Osteocyte (in vitro differentiated cells): ENCODE measurements at places on chromosomes 7 and 10.

- no peak overlapping the region for H3K27ac ChIP-seq
- H3K36me3 ChIP-seq, result no peaks in the 10 kb centered on the region
- H3K4me1 ChIP-seq, result peaks cover 17% of the 10 kb centered on the region
- no peaks in the 10 kb centered on the region for H3K27me3 ChIP-seq
Measured at GRCh38 chr7:68785036-68785435, 813.2 kb upstream of the AUTS2 start.

DNA sequence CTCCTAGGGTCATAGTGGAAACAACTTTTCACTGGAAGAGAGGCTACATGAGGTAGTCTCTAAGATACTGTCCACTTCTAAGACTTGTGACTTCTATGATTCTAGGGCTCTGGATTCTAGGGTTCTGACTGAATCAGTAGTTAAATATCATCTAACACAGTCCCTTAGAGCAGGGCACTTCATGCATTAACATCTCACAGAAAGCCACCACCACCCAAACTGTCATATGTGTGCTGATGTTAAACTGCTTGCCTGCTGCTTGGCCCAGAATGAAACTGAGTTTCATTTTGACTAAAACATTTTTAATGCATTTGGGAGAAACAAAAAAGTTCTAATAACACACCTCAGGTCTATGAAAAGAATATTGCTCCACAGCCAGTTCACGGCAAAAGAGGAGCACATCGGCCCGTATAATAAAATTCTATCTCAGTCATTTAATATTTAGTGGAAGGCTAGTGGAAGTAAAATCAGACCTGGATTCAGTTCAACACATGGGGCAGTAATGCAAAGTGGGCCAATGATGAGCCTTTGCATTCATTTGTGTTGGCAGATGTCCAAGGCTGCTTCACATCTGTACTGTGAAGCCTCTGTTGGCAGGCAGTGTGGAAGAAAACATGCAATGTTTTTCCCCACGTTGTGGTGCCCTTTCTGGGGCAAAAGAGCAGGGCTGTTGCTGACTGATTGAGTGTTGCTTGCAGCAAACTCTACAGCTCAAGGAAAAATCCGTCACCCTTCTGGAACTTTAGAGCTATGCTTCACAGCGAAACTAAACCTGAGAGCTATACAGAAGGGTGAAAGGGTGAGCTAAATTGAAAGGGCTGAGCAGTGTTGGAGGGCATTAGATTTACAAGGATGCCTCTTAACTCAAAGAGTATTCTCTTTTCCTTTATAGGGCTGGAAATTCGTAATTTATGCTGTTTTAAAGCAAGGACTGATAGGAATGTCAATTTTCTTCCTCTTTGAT, 33.5 kb upstream of the AUTS2 start:
- peak overlapping the region; percentile 87 for H3K27ac ChIP-seq
- peaks cover 35% of the 10 kb centered on the region for H3K27me3 ChIP-seq

DNA sequence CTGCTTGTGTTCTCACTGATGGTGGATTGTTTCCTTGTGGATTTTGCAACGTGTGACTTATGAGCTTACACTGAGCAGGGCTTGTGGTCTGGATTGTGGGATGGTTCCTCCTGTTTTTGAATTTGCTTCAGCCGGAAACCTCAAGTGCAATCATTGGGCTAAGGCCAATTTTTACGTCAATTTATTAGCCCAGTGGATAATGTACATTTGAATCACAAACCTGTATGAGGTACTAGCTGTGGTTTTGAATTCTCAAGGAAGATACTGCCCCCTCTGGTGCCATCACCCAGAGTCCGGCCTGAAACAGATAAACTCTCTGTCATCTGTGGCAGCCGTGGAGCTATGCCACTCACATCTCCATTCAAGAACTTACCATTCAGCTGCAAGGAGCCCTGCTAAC, 7.3 kb upstream of the ZNF777 start:
- H3K4me3 ChIP-seq, result no peak overlapping the region
- H3K4me1 ChIP-seq, result no peaks in the 10 kb centered on the region
- peaks cover 8% of the 10 kb centered on the region for H3K27me3 ChIP-seq
- H3K36me3 ChIP-seq, result peaks cover 30% of the 10 kb centered on the region

GRCh38 chr10:48894911-48895802, 44.5 kb downstream of the LRRC18 start:
- H3K27ac ChIP-seq, result no peak overlapping the region
- no peaks in the 10 kb centered on the region for H3K27me3 ChIP-seq
- no peaks in the 10 kb centered on the region for H3K4me1 ChIP-seq
- no peak overlapping the region for H3K4me3 ChIP-seq

GRCh38 chr7:19327018-19327417, 181.8 kb upstream of the FERD3L start:
- H3K4me1 ChIP-seq, result peaks cover 44% of the 10 kb centered on the region
- H3K4me3 ChIP-seq, result no peak overlapping the region
- DNase-seq, result no peak
- H3K27me3 ChIP-seq, result no peaks in the 10 kb centered on the region
- no peaks in the 10 kb centered on the region for H3K36me3 ChIP-seq

DNA sequence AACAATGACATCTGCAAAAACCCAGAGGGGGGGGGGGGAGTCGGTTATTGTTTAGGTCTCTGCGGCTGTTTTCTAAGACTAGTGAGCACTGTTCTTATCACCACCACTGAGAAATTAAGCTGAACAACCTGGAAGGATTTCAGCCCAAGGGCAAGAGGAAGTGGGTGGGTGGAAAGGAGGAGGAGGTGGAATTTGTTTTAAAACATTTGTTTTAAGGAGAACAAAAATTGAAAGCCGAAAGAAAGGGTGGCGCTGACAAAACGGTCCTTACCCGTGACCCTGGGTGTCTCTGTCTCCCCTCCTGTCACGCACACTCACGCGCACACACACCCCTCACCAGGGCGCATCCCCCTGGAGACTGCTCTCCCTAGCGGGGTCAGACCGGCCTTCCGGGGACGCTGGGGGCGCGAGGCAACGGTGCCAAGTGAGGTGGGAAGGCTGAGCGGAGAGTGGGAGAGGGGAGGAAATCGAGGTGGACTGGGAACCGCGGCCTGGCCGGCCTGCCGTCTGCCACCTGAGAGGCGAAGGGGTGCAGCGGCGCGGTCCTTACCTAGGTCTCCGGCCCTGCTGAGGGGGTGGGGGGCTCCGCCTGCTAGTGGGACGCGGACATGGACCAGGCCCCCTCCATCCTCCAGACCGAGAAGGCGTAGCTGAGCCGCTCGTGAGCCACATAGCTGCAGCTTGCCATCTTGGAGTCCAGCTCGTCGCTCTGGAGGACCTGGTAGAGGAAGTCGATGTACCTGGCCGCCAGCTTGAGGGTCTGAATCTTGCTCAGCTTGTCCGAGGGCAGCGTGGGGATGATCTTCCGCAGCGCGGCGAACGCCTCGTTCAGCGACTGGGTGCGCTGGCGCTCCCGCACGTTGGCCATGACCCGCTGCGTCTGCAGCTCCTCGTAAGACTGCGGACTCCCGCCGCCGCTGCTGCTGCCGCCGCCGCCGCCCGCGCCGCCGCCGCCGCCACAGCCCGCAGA, 1.0 kb downstream of the TWIST1 start:
- H3K36me3 ChIP-seq, result peaks cover 7% of the 10 kb centered on the region
- no peak for DNase-seq
- no peaks in the 10 kb centered on the region for H3K27me3 ChIP-seq
- peak overlapping the region; percentile 97 for H3K27ac ChIP-seq
- peaks cover 53% of the 10 kb centered on the region for H3K4me1 ChIP-seq
- peak overlapping the region; percentile 97 for H3K4me3 ChIP-seq

DNA sequence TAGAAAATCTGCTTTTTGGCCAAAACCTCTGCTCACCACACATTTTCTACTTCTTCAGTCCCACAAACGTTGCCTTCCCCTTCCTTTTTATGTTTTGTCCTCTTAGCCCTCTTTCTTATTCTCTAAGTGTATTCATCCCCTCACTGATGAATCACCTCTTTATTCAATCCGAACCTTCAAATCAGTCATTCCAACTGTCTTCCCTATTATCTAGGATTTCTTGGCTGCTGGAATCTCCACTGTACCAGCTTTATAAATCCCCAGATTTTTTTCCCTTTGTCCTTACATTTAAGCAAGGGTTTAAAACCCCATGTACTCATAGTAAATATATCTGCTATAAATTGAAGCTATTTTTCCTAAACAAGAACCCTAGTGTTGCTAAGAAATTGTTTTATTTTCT, 176.9 kb downstream of the SEMA3A start:
- no peaks in the 10 kb centered on the region for H3K36me3 ChIP-seq
- peaks cover 13% of the 10 kb centered on the region for H3K4me1 ChIP-seq
- no peak overlapping the region for H3K27ac ChIP-seq
- no peaks in the 10 kb centered on the region for H3K27me3 ChIP-seq

DNA sequence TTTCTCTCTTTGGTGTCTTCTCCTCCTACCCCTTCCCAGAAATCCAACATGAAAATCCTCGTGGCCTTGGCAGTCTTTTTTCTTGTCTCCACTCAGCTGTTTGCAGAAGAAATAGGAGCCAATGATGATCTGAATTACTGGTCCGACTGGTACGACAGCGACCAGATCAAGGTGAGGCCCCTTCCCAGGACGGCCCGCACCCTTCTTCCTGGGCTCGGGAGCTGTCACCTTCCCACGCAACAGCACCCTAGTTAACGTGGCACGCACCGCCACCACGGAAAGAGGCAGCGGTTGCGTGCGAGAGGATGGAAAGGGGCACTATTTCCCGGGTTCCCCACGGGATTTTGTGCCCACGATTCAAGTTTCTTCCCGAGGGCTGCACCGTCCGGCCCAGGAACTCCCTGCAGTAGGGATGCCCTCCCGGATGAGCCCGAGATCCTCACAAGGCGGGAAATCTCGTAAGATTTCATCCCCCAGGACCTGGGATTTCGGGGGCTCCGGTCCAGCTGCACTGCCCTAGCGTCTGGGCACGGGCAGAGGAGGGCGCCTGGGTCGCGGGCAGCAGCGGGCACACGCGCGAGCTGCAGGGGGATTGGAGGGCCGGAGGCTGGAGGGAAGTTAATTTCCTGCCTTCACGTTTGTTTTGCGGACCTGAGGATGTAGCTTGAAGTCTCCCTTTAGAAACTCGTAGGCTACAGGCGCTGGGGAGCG, 834 bp downstream of the TAC1 start:
- peaks cover 26% of the 10 kb centered on the region for H3K4me1 ChIP-seq
- no peaks in the 10 kb centered on the region for H3K36me3 ChIP-seq
- peaks cover 69% of the 10 kb centered on the region for H3K27me3 ChIP-seq

DNA sequence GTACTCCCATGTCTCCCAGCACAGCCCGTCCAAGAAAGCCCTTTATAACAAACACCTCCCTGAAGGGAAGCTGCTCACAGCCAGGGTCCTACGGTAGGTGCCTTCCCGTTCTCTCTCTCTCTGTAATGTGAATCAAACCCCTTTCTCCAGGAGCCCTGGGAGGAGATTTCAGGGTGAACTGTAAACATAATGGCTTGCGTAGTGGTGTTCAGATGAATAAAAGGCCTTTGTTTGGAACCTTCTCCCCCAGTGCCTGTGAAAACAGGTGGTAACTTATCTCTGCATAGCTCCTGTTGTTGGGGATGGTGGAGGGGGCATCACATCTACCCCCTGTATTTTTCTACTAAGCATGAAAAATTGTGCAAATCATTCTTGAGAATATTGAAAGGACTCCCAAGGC, 12.4 kb downstream of the CALHM2 start:
- peaks cover 4% of the 10 kb centered on the region for H3K4me1 ChIP-seq
- DNase-seq, result no peak
- no peak overlapping the region for H3K4me3 ChIP-seq
- H3K27me3 ChIP-seq, result no peaks in the 10 kb centered on the region

- H3K4me1 ChIP-seq, result peaks cover 14% of the 10 kb centered on the region
- H3K27me3 ChIP-seq, result peaks cover 60% of the 10 kb centered on the region
- DNase-seq, result no peak
- H3K4me3 ChIP-seq, result peak within 1 kb of the TSS; percentile 28
Measured at GRCh38 chr7:19772841-19773760, at the start of gene TMEM196. Gene TMEM196, minus strand, starts transcription at chr7:19773617. Its CDS starts 921 bp downstream, at chr7:19772696.

DNA sequence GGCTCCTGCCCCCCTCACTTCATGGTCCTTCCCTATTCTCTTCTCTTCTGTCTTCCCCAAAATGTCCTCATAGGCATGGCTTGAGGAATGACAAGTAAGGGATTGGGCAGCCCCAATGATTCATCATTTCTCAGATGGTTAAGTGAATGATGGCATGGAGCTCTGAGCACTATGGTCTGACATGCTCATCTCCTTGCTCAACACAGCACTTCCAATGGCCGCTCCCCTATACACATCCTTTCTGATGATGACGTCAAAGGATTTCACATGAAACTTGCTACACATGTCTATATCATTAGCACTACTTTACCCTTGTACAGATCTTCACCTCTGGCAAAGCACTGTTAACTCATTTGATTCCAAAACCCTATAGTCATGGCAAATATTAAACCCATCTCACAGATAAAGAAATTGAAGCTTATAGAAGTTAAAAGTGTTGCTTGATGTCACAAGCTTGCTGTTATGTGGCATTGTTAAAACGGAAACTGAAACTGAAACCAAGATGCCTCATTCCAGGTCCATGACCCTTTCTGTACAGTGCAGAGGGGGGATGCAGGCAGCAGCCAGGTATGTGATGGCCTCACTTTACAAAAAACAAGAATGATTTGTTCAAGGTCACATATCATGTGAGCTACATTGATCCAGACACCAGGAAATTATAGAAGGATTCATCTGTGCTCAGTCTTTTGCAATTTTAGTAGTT, 90.0 kb upstream of the PLXNA4 start:
- H3K27me3 ChIP-seq, result peaks cover 4% of the 10 kb centered on the region
- no peak overlapping the region for H3K27ac ChIP-seq
- no peak for DNase-seq
- H3K36me3 ChIP-seq, result peaks cover 4% of the 10 kb centered on the region

DNA sequence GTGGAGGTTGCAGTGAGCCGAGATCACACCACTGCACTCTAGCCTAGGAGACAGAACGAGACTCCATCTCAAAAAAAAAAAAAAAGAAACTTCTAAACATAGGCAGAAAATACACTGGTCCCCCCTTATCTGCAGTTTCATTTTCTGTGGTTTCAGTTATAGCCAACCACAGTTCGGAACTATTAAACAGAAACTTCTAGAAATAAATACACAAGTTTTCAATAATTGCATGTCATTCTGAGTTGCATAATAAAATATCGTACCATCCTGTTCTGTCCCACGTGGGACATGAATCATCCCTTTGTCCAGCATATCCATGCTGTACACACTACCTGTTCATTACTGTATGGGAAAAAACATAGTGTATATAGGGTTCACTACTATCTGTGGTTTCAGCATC, 8.0 kb downstream of the XRCC2 start:
- H3K27ac ChIP-seq, result peak overlapping the region; percentile 38
- H3K27me3 ChIP-seq, result no peaks in the 10 kb centered on the region
- no peak for DNase-seq
- no peaks in the 10 kb centered on the region for H3K4me1 ChIP-seq
- no peak overlapping the region for H3K4me3 ChIP-seq
- H3K36me3 ChIP-seq, result no peaks in the 10 kb centered on the region

- H3K27ac ChIP-seq, result no peak overlapping the region
- H3K27me3 ChIP-seq, result peaks cover 6% of the 10 kb centered on the region
- H3K4me1 ChIP-seq, result peaks cover 10% of the 10 kb centered on the region
- no peaks in the 10 kb centered on the region for H3K36me3 ChIP-seq
Measured at GRCh38 chr7:51012569-51013217, 230.0 kb upstream of the GRB10 start.

DNA sequence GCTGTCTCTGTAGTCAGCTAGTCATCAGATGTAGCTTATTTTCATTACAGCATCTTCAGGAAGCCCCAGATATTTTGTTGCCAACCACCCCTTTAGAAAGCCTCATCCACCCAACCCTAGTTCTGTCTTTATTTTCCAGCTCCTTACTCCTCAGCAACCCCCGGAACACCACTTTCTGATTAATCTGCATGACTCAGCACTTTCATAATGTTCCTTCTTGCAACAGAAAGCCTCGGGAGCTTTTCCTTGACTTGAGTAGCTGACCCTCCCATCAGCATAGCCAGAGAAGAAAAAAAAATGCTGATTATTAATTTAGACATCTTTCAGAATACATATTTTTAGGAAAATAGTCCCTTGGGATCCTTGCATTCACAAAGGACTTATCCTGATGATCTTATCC, 244.0 kb upstream of the CXCL12 start:
- H3K4me1 ChIP-seq, result peaks cover 31% of the 10 kb centered on the region
- no peak for DNase-seq
- no peaks in the 10 kb centered on the region for H3K36me3 ChIP-seq
- H3K27me3 ChIP-seq, result no peaks in the 10 kb centered on the region
- peak overlapping the region; percentile 88 for H3K27ac ChIP-seq
- H3K4me3 ChIP-seq, result peak overlapping the region; percentile 1
